ENCODE measurements at places on chromosomes 7 and 10. TPM values are rescaled to one million over a fixed set of nuclear protein-coding genes. Genes with fewer than 3 reads are reported as not detected.

TSPAN15 gene
- 18.0 TPM for total RNA-seq

ZNF680 gene
- total RNA-seq = 5.5 TPM

RNF32 gene
- not detected for total RNA-seq

SEMA4G gene
- total RNA-seq = 1.0 TPM

CALCR gene
- not detected for total RNA-seq

TBL2 gene
- total RNA-seq = 25.0 TPM

ELMO1 gene
- total RNA-seq = 15.3 TPM

CEP55 gene
- total RNA-seq = 21.2 TPM

HECW1 gene
- 0.18 TPM for total RNA-seq

CAV2 gene
- total RNA-seq = 31.8 TPM

SPDYE2 gene
- total RNA-seq = not detected

SH2B2 gene
- 1.0 TPM for total RNA-seq

H2BK1 gene
- not detected for total RNA-seq

SYT15B gene
- total RNA-seq = 4.9 TPM

DRGX gene
- not detected for total RNA-seq

OTUD1 gene
- 10.1 TPM for total RNA-seq

ABCB1 gene
- total RNA-seq = 15.4 TPM

GNGT1 gene
- not detected for total RNA-seq

HYAL4 gene
- total RNA-seq = not detected

SPAG6 gene
- total RNA-seq = not detected

TFEC gene
- 1.6 TPM for total RNA-seq

TMEM139 gene
- total RNA-seq = not detected

DGKI gene
- 0.44 TPM for total RNA-seq

NPC1L1 gene
- total RNA-seq = 0.08 TPM

FFAR4 gene
- total RNA-seq = not detected

COPG2 gene
- total RNA-seq = 28.2 TPM

PRSS2 gene
- total RNA-seq = not detected

CTAGE6 gene
- total RNA-seq = 1.5 TPM

SH2D4B gene
- total RNA-seq = not detected

C10orf105 gene
- total RNA-seq = under 0.01 TPM

OR6V1 gene
- total RNA-seq = not detected

AQP1 gene
- total RNA-seq = 159 TPM

DOCK1 gene
- total RNA-seq = 54.0 TPM

ELN gene
- 24.0 TPM for total RNA-seq

GDF2 gene
- total RNA-seq = not detected

TAS2R41 gene
- total RNA-seq = 0.70 TPM

SPDYE9 gene
- not detected for total RNA-seq

TRPV5 gene
- not detected for total RNA-seq

GPR146 gene
- total RNA-seq = 12.8 TPM

TWIST1 gene
- total RNA-seq = not detected

COBL gene
- total RNA-seq = 6.1 TPM

OR2A12 gene
- not detected for total RNA-seq

DBNL gene
- total RNA-seq = 337 TPM

PLEKHS1 gene
- not detected for total RNA-seq

SPDYE2B gene
- not detected for total RNA-seq

RAMP3 gene
- 35.9 TPM for total RNA-seq

ACBD5 gene
- 10.4 TPM for total RNA-seq

GFRA1 gene
- total RNA-seq = 6.7 TPM

ANKRD16 gene
- 6.4 TPM for total RNA-seq

HIBADH gene
- total RNA-seq = 22.1 TPM

TMEM229A gene
- total RNA-seq = not detected

STEAP2 gene
- total RNA-seq = 15.4 TPM

TMUB1 gene
- total RNA-seq = 30.1 TPM

FXYD4 gene
- total RNA-seq = not detected

ZCCHC24 gene
- 26.1 TPM for total RNA-seq

All from esophagus squamous epithelium (tissue), 5 donors.